Posterior vena cava (tissue), 2 donors: ENCODE measurements at places on chromosomes 5 and 9.

GRCh38 chr5:90558344-90559192, at the start of gene ADGRV1:
Gene ADGRV1 (plus strand): TSS chr5:90558797. CDS start chr5:90558896, 99 bp downstream.
- no peak for DNase-seq

DNA sequence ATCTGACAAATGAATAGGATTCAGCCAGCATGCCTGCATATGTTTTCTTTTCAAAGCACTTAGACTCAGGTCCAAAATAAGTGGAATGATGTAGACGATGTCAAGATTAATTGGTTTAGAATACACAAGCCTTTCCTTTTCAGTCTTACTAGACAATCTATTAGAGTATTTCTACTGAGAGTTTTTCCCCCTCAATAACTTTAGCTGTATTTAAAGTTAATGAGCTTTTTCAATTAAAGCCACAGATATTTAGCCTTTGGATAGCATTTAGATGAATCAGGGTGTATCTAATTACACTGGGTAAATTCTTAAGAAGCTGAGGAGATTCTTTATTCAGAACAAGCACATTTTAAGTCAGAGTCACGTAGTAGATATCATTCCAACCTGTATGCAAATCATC, 198.7 kb upstream of the MPDZ start:
- DNase-seq = no peak

- no peak for DNase-seq
These were observed 226.2 kb downstream of the ATPSCKMT start for GRCh38 chr5:10023494-10023893.

DNA sequence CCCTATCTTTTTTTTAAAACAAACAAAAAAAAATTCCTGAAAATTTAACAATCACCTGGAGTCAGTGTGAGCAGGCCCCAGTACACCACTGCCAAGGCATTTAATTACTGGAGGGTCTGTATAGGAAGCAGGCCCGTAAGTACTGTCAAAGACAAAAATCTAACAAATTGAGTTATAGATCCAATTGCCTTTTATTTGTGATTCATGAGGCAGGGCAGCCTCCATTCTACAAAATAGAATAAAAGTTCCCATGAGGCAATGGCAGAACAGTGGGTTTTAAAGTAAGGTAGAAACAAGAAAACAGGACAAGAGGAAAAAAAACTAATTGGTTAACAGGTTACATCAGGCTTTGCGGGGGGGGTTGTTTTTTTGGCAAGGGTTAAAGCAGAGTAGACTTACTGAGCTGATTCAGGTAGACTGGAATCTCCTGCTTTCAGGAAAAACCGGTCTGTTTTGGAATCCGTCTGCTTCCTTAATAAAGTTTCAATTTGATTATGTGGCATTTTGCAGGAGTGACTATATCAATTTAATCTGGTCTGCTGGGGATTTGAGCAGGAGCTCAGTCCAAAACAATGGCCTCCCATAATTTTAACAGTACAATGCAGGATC, 48.9 kb downstream of the AUH start:
- DNase-seq = no peak

DNA sequence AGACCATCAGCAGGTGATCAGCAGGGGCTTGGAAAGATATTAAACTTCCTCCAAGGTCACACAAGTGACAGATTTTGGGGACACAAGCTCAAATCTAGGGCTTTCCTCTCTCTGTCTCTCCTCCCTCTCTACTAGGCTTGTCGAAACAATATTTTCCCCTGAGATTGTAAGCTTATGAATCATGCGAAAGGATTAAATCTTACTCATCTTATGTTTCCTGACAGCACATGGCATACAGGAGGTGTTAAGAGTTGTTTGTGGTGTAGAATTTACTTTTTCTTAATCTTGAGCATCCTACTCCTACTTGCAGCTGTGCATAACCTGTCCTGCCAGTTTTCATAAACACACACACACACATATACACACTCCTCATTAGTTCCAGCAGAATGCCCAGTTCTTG, 186.3 kb downstream of the MARCHF11 start:
- DNase-seq = no peak

DNA sequence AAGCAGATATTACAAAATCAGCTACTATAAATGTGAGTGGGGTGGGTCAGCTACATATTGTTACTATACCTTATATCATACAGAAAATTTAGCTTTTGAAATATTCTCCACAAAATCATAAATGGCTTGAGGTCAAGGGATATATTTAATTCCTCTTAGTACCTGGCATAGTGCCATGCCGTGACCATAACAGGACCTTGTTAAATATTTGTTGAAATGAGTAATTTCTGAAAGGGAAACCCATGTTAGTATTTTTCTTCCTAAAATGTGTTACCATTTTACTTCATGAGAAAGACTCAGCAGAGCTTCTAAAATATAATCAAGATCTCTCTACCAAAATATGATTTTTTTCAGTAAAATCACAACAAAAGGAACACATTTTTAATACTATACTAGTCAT, 14.8 kb downstream of the ATP10B start:
- no peak for DNase-seq

- no peak for DNase-seq
These were observed 96.2 kb upstream of the GDNF start for GRCh38 chr5:37936091-37936490.

- DNase-seq = no peak
These were observed 72.5 kb upstream of the RXRA start for GRCh38 chr9:134253606-134254205.
